ENCODE measurements at places on chromosomes 4 and X.

GRCh38 chrX:121858867-121859647, 811.6 kb downstream of the GLUD2 start:
- DNase-seq = no peak

GRCh38 chrX:43581888-43582539, 74.1 kb upstream of the MAOA start:
- DNase-seq = no peak

- no peak for DNase-seq
Measured at GRCh38 chr4:16457944-16458343, 231.7 kb upstream of the TAPT1 start.

DNA sequence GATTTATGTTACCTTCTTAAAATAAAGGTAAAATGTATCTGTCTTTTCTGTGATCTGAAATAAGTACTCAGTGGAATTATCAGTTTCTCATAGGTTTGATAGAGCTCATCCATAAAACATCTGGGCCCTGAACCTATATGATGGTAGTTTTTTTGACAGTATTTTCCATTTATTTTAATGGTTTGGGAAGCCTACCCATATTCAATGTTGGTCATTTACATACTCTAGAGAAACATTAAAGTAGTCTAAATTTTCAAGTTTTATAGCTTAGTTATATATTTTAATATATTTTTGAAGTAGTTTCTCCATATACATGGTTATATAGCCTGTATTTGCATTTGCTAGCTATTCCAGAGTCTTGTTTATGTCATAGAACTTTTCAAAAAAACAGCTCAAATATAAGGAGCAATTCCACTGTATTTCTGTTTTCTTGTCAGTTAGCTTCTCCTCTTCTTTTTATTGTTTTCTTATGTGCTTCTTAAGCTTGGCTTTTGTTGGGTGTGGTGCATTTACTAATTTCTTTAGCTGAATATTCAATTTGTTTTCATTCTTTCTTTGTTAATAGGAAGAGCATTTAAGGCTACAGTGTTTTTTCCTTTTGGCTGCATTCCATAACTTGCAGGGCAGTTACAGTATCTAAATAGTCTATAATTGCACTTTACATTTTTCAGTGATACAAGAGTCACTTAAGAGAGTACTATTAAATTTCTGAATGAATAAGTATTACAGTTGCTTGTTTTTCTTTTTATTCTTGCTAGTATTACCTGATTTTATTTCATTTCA, 181.4 kb downstream of the DKK2 start:
- no peak for DNase-seq

- DNase-seq = no peak
Measured at GRCh38 chrX:153667281-153667955, 6.2 kb downstream of the PNCK start.

DNA sequence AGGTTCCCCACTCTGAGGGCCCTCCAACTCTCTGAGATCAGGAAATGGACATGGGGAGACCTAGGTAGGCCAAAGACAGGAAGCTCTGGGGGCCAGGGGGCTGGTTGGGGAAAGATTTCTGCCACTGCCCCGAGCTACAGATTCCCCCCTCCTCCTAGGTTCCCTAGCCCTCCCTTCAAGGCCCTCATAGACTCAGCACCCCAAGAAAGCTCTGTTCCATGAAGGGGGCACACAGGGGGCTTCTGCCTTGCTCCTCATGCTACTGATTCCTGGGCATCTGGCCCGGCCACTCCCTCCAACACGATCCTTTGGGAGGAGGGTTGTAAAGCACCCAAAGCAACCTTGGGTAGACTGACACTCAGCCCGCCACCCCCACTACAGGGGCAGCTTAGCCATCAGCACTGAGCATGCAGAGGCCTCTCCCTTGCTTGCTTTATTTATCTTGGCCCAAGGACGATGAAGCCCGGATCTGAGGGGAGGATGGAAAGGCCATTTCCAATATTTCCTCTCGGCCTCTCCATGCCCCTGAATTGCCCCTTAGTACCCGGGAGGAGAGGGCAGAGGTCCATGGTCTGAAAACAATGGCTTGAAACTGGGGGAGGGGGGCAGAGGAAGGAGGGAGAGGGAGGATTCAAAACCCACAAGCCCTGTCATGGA, 146.7 kb downstream of the PJA1 start:
- no peak for DNase-seq

DNA sequence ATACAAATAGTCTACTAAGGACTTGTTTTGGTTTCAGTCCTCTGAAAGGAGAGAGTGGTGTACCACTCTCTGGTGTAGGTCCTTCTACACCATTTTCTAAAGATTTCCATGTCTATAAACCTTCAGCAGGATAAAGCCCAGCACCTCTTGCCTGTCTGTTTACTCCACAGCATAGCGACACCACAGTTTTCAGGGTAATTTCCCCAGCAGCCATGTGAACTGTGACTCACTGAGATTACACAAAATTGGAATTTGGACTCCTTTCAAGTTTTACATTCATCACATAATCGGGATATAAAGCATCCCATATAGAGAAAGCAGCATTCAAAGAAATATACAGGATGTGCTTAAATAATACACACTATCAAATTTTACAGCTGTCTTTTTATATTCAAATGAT, 229.6 kb downstream of the PRDM5 start:
- peak; percentile 11 for DNase-seq

DNA sequence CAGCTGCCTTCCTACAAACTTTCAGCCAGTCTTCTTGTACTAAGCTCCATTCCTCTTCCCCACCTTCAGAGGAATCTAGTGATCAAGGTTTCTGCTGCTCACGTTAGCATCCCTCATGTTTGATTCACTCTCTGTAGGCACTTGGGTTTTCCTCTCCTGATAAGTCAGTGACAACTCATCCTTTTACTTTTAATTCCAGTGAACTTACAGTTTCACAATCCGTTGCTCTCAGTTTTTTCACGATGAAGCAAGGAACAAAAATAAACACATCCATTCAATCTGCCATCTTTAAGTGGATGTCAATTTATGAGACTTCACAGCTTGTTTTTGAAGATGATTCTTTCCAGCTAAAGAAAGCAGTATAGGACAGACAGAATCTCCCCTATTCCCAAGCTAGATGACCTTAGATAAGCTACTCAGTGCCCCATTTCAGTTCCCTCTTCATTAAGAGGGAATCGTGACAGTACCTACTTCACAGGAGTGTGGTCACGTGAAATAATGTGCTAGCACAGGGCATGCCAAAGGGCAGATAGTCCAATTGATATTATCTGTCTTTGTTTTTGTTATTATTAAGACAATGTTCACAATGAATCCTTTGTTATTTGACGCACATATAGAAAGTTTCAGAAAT, 234.3 kb downstream of the PALLD start:
- DNase-seq = no peak

DNA sequence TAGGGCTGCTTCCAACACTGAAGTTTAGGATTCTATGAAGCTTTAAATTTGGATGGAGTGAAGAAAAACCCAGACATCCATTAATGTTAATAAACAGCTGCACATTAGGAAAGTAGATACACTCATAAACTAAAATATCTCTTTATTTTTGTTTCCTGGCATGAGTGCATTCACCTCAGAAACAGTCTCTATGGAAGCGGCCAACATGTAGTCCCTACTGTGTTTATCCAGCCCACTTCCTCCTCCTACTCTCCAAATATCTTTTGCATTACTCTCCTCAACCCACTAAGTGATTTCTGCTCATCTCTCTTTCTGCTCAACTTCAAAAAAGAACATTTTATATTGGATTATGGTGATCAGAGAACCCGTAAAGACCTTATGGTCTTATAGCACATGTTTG, 180.3 kb upstream of the MXRA5 start:
- no peak for DNase-seq

GRCh38 chr4:84238247-84239090, 260.6 kb downstream of the NKX6-1 start:
- DNase-seq = no peak
